WTC11 (cell line): ENCODE measurements at places on chromosomes 11 and 22.
A peak's percentile ranks its signal among the peaks of the same experiment; 100 is the strongest.

DNA sequence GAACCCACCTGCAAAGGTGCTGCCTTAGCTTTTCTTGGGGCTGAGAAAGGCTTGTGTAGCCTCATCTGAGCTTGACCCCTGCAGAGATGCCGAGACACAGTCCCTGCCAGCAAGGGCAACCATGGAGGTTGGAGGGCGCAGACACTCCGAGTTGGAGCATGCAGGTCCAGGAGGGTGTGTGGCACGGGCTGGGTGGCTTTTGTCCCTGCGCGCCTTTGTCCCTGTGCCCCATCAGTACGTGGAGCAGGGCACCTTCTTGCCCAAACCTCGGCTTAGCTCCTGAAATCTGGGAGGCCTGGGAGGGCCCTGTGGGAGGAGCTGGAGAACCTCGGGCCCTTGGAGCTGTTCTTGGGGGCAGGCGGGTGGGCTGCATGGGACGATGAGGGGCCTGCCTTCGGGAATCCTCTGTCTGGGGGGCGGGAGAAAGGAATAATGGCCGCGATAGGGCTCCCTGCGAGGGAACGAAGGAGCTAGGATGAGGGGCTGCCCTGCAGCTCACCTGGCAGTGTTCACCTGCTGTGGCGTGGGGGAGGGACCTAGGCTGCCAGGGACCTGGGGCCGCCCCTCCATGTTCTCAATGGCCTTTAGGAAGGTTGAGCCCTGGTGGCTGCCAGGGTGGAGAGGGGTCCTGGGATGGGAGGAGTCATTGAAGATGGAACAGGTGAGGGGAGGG is 3.4 kb downstream of the BRSK2 start:
- 0 out of 2 replicates have a peak, but pooled peaks cover 3% of the 10 kb centered on the region for H3K36me3 ChIP-seq
- H3K4me1 ChIP-seq, result peaks cover 8% of the 10 kb centered on the region

DNA sequence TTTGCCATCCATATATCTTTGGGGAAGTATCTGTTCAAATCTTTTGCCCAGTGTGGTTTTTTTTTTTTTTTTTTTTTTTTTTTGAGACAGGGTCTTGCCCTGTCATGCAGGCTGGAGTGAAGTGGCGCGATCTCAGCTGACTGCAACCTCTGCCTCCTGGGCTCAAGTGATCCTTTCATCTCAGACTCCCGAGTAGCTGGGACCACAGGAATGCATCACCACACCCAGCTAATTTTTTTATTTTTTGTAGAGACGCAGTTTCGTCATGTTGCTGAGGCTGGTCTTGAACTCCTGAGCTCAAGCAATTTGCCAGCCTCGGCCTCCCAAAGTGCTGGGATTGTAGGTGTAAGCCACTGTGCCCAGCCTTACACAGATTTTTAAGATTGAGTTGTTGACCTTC is 4.8 kb upstream of the FAM118A start:
- no peak overlapping the region for H3K27ac ChIP-seq
- no peaks in the 10 kb centered on the region for H3K36me3 ChIP-seq
- peaks cover 13% of the 10 kb centered on the region for H3K4me1 ChIP-seq
- H3K4me3 ChIP-seq, result no peak overlapping the region
- H3K27me3 ChIP-seq, result peaks cover 2% of the 10 kb centered on the region; the same call in 1 of the 2 replicates

DNA sequence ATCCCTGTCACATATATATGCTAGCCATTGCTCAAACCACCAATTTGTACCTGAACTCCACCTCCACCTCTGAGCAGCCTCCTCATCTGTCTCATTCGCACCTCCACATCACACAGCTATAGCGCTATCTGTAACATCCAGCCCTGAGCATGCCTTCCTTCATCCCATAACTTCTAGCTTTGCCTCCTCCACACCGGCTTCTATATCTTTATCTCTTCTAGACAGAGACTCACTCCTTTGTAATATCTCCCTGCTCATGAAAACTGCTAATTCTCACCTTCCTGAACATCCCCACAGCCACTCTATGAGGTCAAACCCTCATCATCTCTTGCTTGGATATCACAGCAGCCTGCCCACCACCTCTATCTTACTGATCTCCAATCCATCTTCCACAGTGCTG is 5.9 kb downstream of the SIAE start:
- no peak overlapping the region for H3K27ac ChIP-seq
- no peaks in the 10 kb centered on the region for H3K36me3 ChIP-seq
- H3K27me3 ChIP-seq, result no peaks in the 10 kb centered on the region; the same call in 1 of the 2 replicates
- no peak overlapping the region for H3K4me3 ChIP-seq
- no peak for DNase-seq

DNA sequence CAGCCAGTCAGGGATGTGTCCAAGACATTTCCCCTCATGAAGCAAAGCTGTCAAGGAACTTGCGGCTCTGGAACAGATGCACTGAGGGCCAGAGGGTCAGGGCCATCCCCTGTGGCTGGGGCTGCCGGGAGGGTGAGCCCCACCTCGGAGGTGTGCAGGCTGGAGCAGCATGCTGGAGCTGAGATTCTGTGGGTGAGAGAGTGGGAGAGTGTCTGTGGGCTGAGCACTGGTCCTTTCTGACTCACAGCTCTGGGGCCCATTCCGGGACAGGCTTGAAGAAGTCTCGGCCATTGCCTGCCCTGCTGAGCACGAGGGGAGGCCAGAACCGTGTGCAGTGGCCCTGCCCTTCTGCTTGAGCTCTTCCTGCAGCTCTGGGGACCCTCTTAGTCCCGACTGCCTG is 2.1 kb downstream of the OMP start:
- DNase-seq, result no peak
- H3K36me3 ChIP-seq, result peaks cover 8% of the 10 kb centered on the region
- H3K27me3 ChIP-seq, result no peaks in the 10 kb centered on the region
- H3K4me3 ChIP-seq, result no peak overlapping the region
- H3K27ac ChIP-seq, result no peak overlapping the region
- H3K4me1 ChIP-seq, result no peaks in the 10 kb centered on the region

DNA sequence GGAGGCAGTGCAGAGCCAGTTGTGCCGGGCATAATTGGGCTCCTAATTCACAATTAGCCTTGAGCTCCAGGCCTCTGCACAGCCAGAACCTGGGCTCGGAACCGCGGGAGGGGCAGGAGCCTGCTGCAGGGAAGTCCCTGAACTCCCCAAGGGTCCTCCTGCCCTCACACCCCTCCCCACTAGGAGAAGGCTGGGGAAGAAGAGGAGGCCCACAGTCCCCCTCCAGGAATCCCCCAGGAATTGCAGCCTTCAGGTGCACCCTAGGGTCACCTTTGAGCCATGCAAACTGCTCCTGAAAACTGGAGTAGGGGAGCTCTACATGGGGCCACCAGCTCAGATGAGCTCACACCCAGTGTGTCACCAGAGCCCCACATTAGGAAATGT is 93.8 kb upstream of the LMO1 start:
- no peak overlapping the region for H3K27ac ChIP-seq
- DNase-seq, result no peak
- no peak overlapping the region for H3K4me3 ChIP-seq

- H3K36me3 ChIP-seq, result no peaks in the 10 kb centered on the region
- H3K4me1 ChIP-seq, result peaks cover 3% of the 10 kb centered on the region; the same call in 1 of the 2 replicates
Observed at GRCh38 chr11:70854201-70854600, 398.2 kb downstream of the SHANK2 start.

GRCh38 chr11:120904116-120904515 is 119.8 kb upstream of the TBCEL start:
- H3K4me1 ChIP-seq, result peaks cover 9% of the 10 kb centered on the region
- no peak overlapping the region for H3K27ac ChIP-seq
- H3K36me3 ChIP-seq, result no peaks in the 10 kb centered on the region
- H3K27me3 ChIP-seq, result 0 out of 2 replicates have a peak, but pooled peaks cover 2% of the 10 kb centered on the region
- no peak for DNase-seq
- no peak overlapping the region for H3K4me3 ChIP-seq

GRCh38 chr11:46914910-46915309 is 3.4 kb downstream of the LRP4 start:
- H3K27me3 ChIP-seq, result peaks cover 7% of the 10 kb centered on the region; the same call in 1 of the 2 replicates
- peaks cover 3% of the 10 kb centered on the region; the same call in 1 of the 2 replicates for H3K36me3 ChIP-seq
- no peak for DNase-seq
- H3K27ac ChIP-seq, result peak overlapping the region; percentile 100
- peak overlapping the region; percentile 80 for H3K4me3 ChIP-seq
- peaks cover 74% of the 10 kb centered on the region for H3K4me1 ChIP-seq

DNA sequence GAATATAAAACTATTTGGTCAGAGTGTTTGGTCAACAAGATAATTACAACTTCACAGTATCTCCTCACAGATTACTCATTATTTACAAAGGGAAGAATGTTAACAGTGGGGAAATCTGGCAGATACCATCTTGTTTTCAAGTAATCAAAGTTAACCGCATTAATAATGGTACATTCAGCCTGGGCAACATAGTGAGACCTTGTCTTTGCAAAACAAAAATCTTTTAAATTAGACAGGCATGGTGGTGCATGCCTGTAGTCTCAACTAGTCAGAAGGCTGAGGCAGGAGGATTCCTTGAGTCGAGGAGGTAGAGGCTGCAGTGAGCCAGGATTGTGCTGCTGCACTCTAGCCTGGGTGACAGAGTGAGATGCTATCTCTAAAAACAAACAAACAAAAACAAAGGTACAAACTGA is 78.5 kb downstream of the ACER3 start:
- no peak for DNase-seq
- H3K27ac ChIP-seq, result no peak overlapping the region
- H3K27me3 ChIP-seq, result peaks cover 3% of the 10 kb centered on the region; the same call in 1 of the 2 replicates
- H3K36me3 ChIP-seq, result peaks cover 24% of the 10 kb centered on the region
- H3K4me3 ChIP-seq, result no peak overlapping the region

GRCh38 chr22:17945888-17946648 is 78.3 kb downstream of the MICAL3 start:
- H3K4me1 ChIP-seq, result peaks cover 70% of the 10 kb centered on the region
- no peaks in the 10 kb centered on the region for H3K27me3 ChIP-seq
- no peak for DNase-seq
- H3K4me3 ChIP-seq, result no peak overlapping the region

DNA sequence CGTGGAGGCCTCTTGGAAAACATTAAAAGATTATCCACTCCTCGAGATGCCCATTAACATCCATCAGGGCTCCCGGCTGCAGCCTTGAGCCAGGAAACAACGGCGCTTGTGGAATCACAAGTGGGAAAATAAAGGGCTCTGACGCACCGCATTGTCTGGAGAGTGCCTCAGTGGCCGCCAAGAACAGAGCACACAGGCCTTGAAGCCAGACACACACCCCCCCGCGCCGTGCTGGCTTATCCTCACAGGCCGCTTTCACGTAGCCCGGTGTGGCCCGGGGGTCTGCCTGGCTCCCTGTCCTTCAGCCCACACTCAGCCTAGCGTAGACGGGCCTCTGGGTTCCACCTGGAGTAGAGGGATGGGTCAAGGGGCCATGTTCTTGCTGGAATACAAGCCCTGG is 1020.5 kb downstream of the BRD1 start:
- H3K27ac ChIP-seq, result no peak overlapping the region
- H3K27me3 ChIP-seq, result no peaks in the 10 kb centered on the region
- no peak for DNase-seq
- H3K36me3 ChIP-seq, result no peaks in the 10 kb centered on the region

- peaks cover 41% of the 10 kb centered on the region for H3K4me1 ChIP-seq
- no peak overlapping the region for H3K4me3 ChIP-seq
- H3K27ac ChIP-seq, result no peak overlapping the region
Observed at GRCh38 chr11:18775492-18776292, 15.9 kb downstream of the PTPN5 start.

DNA sequence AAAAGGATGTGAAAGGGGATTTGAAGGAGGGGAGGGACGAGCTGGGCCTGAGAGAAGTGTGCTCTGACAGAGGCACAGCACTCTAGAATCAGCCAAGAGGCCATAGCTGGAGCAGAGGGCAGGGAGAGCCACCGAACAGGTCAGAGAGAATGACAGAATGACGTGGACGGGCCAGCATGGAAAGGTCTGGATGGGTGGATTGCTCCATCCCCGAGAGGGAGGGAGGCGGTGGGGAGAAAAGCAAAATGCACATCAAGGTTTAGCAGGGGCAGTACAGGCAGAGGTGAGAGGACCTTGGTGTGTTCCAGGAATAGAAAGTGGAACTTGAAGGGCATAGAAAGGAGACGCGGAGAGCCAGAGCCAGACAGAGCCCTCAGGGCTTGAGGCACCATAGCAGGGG is 6.9 kb downstream of the PMM1 start:
- no peak overlapping the region for H3K4me3 ChIP-seq
- DNase-seq, result no peak
- no peaks in the 10 kb centered on the region for H3K27me3 ChIP-seq
- no peak overlapping the region for H3K27ac ChIP-seq
- H3K36me3 ChIP-seq, result no peaks in the 10 kb centered on the region

GRCh38 chr11:129077191-129077590 is 114.9 kb downstream of the ARHGAP32 start:
- H3K4me1 ChIP-seq, result peaks cover 17% of the 10 kb centered on the region
- H3K27me3 ChIP-seq, result no peaks in the 10 kb centered on the region
- DNase-seq, result no peak
- H3K4me3 ChIP-seq, result no peak overlapping the region

DNA sequence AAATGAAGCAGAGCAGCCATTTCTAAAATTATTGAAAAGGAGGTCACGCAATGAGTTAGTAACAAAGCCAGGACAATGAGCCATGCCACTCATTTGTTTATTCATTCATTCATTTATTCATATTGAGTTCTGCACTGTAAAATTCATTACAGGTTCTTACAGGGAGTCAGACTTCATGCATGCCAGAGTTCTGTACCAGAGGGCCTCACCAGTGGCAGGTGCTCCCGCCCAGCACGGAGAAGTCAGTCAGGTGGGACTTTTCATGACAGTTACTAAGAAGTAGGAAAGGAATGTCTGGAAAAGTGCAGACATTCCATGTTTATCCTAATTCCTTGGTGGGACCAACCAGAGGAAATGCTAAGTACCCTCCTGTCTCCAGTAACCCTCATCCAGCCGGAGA is 217.5 kb upstream of the BLID start:
- H3K36me3 ChIP-seq, result no peaks in the 10 kb centered on the region
- DNase-seq, result no peak
- H3K27me3 ChIP-seq, result peaks cover 8% of the 10 kb centered on the region
- 0 out of 2 replicates have a peak, but pooled peaks cover 2% of the 10 kb centered on the region for H3K4me1 ChIP-seq

GRCh38 chr22:49566141-49566541 is 261.5 kb downstream of the BRD1 start:
- H3K27ac ChIP-seq, result no peak overlapping the region
- H3K4me3 ChIP-seq, result no peak overlapping the region
- no peak for DNase-seq
- no peaks in the 10 kb centered on the region for H3K36me3 ChIP-seq

DNA sequence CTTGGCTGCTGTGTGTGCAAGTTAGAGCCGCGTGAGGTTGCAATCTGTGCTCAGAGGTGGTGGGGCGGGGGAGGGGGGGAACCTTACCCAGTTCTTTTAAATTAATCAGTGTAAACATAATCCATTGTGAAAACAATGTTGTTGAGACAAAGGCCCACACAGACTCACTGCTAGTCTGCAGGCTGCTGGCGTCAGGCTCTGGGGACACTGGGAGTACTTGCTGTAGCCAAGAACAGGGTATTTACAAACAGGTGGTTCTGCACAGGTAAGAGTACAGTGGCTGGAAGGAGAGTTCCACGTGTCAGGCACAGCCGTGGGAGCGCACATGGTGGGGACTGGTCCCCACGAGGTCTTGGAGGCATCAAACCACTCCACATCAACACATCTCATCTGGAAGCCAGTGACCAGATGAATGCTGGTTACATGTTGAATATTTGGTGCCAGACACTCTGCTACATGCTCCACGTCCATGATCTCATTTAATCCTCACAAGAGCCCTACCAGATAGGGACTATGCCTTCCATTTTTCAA is 27.4 kb downstream of the SCUBE1 start:
- DNase-seq, result no peak
- no peaks in the 10 kb centered on the region for H3K27me3 ChIP-seq
- H3K27ac ChIP-seq, result no peak overlapping the region
- H3K36me3 ChIP-seq, result no peaks in the 10 kb centered on the region
